ENCODE measurements at places on chromosomes 1 and 21.

- no peak for DNase-seq
These were observed 9.4 kb upstream of the TMEM52 start for GRCh38 chr1:1928231-1929101.

GRCh38 chr1:204714861-204715511 is 29.4 kb upstream of the LRRN2 start:
- DNase-seq = no peak

- DNase-seq = no peak
These were observed 33.9 kb downstream of the TRIM62 start for GRCh38 chr1:33147997-33148314.

- no peak for DNase-seq
These were observed 348.9 kb downstream of the KCNT2 start for GRCh38 chr1:196259316-196259715.

DNA sequence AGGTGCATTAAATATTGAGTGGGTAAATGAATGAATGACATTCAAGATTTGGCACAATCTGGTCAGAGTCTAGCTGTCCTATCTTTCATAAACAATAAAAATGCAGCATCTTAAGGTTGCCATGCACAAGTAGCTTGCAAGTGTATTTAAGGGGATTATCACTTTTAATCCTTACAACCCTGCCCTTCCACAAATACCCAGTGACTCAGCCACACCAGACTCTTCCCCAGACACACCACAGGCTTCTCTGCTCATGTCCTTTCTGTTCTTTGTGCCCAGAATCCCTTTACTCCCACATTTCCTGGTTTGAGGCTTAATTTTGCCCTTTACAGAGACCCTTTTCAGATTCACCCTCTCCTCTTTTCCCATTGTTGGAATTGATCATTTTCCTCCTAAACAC is 59.8 kb downstream of the KIRREL1 start:
- DNase-seq = no peak

DNA sequence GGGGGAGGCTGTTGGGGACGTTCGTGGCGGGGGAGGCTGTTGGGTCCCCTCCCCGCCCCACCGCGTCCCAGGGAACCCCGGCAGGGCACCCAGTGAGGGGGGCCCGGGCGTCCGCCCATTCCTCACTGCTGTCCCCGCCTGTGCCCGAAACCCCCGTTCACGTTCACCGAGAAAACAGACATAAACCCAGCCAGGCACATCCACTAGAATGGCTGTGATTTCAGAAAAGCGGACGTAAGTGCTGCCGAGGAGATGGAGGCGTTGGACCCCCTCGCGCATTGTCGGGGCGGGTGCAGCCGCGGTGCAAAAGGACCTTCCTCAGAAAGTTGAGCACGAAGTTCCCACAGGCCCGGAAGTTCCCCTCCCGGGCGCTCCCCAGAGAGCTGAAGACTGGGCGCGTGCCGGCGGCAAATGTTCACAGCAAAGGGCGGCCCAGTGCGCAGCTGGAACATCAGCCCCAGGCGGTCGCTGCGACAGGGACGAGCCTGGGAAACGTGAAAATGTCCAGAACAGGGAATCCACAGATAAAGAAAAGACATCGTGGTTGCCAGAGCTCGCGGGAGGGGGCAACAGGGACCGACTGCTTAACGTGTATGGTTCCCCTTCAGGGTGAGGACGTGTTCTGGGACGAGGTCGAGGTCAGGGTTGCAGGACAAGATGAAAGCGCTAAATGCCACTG is 18.5 kb upstream of the SAMD11 start:
- DNase-seq = no peak

GRCh38 chr21:45225041-45225740 is 62.5 kb downstream of the POFUT2 start:
- DNase-seq = no peak

DNA sequence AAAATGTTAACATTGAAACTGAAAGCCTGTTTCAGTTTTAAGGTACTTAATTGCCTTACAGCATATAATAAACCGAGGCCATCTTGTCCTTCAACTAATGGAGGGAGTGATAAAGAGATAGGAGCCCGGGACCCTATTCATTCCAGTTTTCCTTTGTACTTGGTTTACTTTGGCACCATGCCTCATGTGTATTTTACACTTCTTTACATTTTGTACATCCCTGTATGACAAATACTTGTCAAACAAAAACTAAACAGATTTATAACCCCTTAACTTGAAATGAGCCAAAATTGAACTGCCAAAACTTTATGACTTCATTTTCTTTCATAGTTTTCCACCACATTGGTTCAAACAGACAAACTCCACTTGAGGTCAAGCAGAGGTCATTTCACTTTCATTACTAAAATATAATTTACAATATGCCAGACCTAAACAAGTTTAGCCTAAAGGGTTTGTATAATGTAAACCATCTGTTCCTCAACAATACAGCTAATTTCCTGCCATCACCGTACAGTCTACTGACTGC is 30.9 kb upstream of the UBE2U start:
- DNase-seq = no peak

GRCh38 chr1:179924268-179924667 is 30.3 kb upstream of the CEP350 start:
- no peak for DNase-seq

DNA sequence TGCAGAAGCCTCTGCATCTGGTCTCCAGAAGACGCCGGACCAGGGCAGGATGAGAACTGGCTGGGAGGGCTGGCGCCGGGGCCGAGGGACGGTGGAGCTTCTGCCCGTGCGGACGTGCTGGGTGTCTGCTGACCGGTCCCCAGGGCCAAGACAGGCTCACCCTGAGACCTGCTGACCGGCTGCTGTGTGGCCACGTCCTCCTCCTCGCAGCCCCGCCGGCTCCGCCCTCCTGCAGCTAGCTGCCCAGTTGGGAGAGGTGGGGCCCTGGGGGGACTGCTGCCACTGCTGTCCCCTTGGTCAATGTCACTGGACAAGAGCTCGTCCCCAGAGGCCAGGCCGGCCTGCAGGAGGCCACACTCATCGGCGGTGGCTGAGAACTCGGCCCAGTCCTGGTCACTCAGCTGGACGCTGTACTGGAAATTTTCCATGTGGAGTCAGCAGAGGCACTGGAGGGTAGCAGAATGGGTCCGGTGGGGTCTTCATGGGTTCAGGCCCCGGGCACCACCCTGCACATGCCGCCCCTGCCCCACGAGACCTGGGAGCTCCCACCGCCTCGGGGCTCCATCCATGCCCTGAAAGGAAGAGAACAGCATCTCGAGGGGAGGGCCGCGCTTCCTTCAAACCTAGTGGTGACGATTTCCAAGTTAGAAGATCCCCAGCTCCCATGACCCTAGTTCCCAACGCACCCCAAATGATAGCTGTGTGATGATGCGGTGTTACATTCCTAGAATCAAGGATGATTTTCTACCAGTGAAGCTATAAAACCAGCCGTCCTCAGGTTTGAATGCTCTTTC is 1.1 kb downstream of the PERM1 start:
- no peak for DNase-seq

GRCh38 chr21:15659753-15660422 is 69.9 kb upstream of the USP25 start:
- peak; percentile 8 for DNase-seq

- DNase-seq = peak; percentile 29
These were observed 807 bp downstream of the CEP85 start for GRCh38 chr1:26234644-26235370.

- peak; percentile 67 for DNase-seq
These were observed at the start of gene RASAL2 for GRCh38 chr1:178093951-178094738. Gene RASAL2 (plus strand): TSS chr1:178094104. CDS start chr1:178094493, 389 bp downstream.

GRCh38 chr1:229218612-229219025 is 52.3 kb upstream of the RAB4A start:
- DNase-seq = no peak

All from mammary epithelial cell (primary cell).